Adrenal gland (tissue), 19 donors: ENCODE measurements at places on chromosomes 12 and 14.

DNA sequence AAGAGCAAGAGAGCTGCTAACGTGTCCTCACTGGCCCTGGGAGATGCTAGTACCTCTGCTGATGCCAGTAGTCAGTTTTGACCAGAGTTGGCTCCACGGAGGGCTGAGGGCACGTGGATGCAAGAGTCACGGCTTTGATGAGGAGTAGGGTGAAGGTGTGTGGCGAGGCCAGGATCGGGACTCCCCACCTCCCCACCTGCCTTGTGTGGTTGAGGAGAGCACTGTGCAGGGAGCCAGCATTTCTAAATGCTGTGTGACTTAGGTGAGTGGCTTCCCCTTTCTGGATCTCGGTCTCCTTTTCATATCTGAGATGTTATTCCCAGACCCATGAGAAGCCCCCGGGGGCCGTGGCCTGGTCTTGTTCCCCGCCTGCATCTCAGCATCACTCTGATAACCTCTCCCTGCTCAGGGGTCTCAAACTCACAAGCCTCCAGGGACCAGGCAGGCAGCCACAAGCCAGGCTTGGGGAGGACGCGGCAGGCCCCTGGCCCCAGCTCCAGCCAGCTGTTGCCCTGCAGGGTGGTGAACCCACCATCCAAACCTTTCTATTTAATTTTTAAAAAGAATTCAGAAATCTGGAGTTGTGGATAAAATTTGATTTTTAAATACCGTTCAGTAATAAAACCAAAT is 32.1 kb downstream of the MVK start:
- H3K36me3 ChIP-seq: no peaks in the 10 kb centered on the region
- H3K27me3 ChIP-seq: no peaks in the 10 kb centered on the region
- no peak overlapping the region for H3K4me3 ChIP-seq
- H3K27ac ChIP-seq: no peak overlapping the region
- H3K4me1 ChIP-seq: no peaks in the 10 kb centered on the region
- DNase-seq: no peak

DNA sequence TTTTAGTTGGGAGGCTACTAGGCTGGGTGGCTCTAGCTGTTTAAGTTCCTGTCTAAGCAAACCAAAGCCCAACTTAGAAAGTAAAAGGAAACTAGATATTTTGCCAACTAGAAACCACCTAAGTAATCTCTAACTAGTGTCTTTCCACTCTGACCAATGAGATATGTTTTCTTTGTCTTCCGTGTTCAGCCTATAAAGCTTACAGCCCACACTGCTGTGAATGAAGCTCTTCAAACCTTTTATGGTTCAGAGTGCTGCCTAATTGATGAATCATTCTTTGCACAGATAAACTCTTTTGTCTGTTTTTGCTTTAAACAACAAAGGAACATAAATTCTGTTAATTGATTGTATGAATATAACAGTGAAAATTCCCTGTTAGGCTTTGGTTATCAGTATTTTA is 66.1 kb downstream of the FUT8 start:
- no peak overlapping the region for H3K4me3 ChIP-seq
- no peak overlapping the region for H3K27ac ChIP-seq
- no peak for DNase-seq
- H3K4me1 ChIP-seq: no peaks in the 10 kb centered on the region
- no peaks in the 10 kb centered on the region for H3K27me3 ChIP-seq

- no peaks in the 10 kb centered on the region for H3K4me1 ChIP-seq
- H3K27ac ChIP-seq: no peak overlapping the region
- H3K36me3 ChIP-seq: no peaks in the 10 kb centered on the region
Measured at GRCh38 chr14:34110531-34110930, 159.7 kb upstream of the EGLN3 start.

DNA sequence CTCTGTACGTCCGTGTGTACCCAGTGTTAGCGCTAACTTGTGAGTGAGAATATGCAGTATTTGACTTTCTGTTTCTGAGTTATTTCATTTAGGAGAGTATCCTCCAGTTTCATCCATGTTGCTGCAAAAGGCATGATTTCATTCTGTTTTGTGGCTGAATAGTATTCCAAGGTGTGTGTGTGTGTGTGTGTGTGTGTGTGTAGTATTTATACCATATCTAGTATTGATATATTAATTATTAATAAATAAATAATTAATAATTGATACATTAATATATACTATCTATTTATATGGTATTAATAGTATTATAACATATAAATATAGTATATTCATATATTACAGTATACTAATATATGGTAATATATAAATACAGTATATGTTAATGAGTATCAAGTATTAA is 101.8 kb upstream of the CCND2 start:
- no peak overlapping the region for H3K4me3 ChIP-seq
- peaks cover 4% of the 10 kb centered on the region for H3K4me1 ChIP-seq
- DNase-seq: no peak
- no peak overlapping the region for H3K27ac ChIP-seq
- no peaks in the 10 kb centered on the region for H3K36me3 ChIP-seq

DNA sequence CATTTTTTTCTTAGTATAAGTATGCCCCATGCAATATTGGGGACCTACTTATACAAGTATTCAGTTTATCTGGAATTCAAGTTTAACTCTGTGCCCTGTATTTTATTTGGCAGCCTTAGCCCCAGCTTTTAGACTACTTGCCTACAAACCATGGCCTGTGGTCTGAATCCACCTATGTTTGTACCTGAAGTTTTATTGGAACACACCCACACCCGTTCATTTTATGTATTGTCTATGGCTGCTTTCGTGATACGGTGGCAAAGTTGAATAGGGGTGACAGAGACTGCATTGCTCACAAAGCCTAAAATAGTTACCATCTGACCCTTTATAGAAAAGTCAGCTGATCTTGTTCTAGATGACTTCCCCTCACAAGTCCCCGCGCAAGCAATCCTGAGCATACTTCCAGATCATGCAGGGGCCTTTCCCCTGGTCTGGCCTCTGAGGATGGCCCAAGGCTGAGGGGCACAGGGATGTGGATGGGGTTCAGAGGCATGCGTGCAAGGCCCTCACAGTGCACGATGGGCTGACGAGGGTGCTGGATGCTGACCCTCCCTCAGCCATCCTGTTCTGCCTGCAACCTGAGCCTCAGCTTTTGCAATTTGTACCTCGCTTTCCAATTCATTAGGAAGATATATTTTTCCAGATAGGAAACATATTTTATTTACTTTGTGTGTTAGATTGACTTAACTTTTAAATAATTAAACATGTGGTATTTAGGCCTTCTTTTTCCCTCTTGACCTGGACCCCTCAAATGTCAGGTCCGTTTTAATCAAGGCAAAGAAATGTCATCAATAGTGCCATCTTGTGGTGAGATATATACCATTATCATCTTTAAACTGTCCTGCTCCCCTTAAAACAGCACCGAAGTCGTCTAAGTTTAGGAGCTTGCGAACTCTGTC is 527.3 kb upstream of the CCDC196 start:
- no peak overlapping the region for H3K27ac ChIP-seq
- H3K4me1 ChIP-seq: no peaks in the 10 kb centered on the region
- H3K36me3 ChIP-seq: no peaks in the 10 kb centered on the region

DNA sequence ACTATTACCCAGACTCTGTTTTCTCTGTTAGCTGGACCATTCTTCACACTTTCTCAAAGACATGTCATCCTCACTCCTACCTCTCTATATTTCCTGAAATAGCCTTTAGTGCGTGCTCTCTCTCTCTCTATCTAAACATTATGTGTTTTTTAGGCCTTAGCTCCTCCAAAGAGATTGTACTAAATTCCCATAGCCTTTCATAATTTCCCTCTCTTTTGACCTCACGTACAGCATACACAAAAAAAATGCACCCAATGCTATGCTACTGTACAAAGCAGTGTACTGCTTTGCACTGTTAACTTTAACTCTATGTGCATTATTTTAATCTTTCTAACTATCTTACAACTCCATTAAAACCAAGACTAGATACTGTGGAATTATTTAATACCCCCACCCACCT is 288.4 kb downstream of the DAD1 start:
- no peaks in the 10 kb centered on the region for H3K4me1 ChIP-seq
- H3K36me3 ChIP-seq: no peaks in the 10 kb centered on the region
- no peak overlapping the region for H3K4me3 ChIP-seq

DNA sequence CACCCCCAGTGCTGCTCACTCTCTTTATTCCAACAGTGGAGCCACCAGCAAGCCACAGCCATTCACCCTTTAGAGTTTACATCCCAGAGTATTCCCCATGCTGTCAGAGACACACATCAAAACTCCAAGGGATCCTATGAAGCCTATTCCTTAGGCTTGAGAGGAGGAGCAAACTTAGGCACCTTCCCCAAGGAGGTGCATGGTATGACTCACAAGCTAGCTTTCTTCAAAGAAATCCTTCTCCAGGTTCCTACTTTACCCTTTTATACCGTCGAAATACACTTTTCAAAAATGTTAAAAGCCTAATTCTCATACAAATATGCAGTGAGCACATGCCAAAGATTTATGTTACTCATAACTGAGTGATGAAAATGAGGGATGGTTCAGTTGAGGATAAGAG is 175.4 kb downstream of the ETNK1 start:
- H3K4me3 ChIP-seq: no peak overlapping the region
- no peaks in the 10 kb centered on the region for H3K4me1 ChIP-seq
- no peak for DNase-seq
- H3K36me3 ChIP-seq: no peaks in the 10 kb centered on the region
- H3K27me3 ChIP-seq: no peaks in the 10 kb centered on the region

DNA sequence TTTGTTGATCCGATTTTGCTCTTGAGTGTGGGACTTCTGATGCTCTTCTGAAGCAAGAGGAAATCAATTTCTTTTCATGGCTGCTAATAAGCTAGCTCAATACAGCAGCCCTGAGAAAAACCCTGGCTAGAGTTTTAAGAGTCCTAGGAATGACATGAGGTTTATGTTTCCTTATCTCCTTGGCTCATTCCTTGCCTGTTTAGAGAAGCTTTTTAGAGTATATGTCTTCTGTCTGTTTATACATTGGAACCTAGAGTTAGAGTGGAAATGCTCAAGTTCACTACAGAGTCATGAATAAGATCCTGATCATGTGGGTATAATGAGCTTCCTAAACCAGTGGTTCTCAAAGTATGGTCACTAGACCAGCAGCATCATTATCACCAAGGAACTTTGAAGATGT is 34.5 kb downstream of the SMOC1 start:
- H3K27me3 ChIP-seq: peaks cover 3% of the 10 kb centered on the region
- no peak overlapping the region for H3K27ac ChIP-seq
- no peaks in the 10 kb centered on the region for H3K4me1 ChIP-seq
- DNase-seq: no peak
- H3K36me3 ChIP-seq: no peaks in the 10 kb centered on the region
